ENCODE measurements at places on chromosomes 4 and X. TPM values are rescaled to one million over a fixed set of nuclear protein-coding genes. Genes with fewer than 3 reads are reported as not detected.

PAGE1 gene
- total RNA-seq, result not detected

SORBS2 gene
- total RNA-seq, result not detected

DNA sequence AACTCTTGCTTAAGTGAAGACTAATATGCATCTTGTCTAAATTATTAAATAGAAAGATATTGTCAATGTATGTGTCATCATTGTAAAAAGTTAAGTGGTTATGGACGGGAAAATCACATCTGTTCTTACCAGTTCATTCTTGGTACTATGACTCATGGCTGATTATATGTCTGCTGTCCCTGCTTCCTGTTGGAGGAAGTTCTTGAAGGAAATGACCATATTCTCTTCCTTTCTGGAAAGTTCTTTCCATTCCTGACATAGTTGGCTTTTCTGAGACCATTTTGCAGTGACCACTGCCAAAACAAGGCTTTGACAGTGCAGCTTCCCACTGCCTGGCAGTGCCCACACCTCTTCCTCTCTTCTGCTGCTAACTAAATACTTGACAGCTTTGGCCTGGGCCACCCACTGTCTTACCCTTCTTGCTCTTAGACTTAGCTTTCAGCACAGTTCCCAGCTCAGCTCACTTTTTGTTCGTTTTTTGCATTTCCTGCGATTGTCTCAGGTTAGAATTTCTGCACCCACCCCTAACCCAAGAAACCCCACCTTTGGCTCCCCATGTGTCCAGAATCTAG lies 13.2 kb upstream of the CLDN24 start:
- peaks cover 7% of the 10 kb centered on the region for H3K4me1 ChIP-seq
- peaks cover 18% of the 10 kb centered on the region for H3K27me3 ChIP-seq
- DNase-seq, result peak; percentile 19

DNA sequence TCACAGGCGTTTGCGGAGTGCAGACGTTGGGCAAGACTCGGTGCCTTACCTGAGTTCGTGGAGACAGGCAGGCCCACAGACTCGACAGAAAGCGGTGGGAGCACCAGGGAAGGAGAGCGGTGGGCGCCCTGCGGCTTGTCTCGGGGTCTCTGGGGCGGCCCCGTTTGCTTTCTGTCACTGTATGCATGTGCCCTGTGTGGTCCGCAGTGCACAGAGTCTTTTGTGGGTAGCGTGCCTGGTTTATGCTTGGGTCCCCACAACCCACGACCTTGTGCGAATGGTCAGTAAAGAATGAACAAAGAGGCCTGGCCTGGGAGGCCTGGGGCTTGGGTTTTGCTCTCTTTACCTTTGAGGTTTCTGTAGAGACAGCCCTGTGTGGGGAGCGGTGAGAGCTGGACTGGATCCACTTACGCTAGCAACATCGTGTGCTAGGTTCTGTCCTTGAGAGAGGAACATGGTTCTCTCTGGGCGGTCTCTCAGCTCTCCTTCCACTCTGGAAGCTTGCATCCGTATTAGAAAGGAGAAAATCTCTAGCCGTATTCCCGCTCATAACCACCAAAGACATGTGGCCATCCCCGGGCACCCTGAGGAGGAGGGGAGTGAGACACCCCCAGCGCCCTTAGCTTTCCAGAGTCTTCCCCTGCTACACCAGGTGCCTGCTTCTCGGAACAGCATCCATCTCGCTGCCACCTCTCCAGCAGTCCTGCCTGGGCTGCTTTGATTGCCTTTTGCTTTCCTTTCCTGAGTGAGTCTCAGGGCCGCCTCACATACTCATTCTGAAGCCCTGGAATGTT lies 1.2 kb downstream of the TADA2B start:
- H3K27ac ChIP-seq, result peak overlapping the region; percentile 70
- no peak for DNase-seq
- H3K27me3 ChIP-seq, result no peaks in the 10 kb centered on the region
- H3K4me3 ChIP-seq, result peak overlapping the region; percentile 87
- H3K36me3 ChIP-seq, result no peaks in the 10 kb centered on the region

DNA sequence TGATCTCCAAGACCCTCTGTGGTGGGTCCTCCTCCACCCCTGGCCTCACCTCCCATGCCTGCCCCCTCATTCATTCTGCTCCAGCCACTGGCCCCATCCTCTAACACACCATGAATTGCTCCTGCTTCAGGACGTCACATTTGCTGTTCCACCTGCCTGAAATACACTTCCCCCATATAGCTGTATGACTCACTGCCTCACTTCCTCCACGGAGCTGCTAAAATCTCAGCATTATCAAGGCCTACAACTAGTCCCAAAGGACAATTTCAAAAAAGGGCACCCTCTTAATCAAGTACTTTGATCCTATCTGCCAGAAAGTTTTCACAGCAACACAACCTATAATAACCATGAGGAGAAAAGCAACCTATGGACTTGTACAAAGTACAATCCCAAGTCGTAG lies 43.6 kb upstream of the PHOX2B start:
- H3K4me3 ChIP-seq, result no peak overlapping the region
- H3K4me1 ChIP-seq, result no peaks in the 10 kb centered on the region
- H3K27me3 ChIP-seq, result peaks cover 4% of the 10 kb centered on the region
- no peak for DNase-seq
- no peak overlapping the region for H3K27ac ChIP-seq
